ENCODE measurements at places on chromosomes 11 and 22.

GRCh38 chr11:2590131-2590964 is 109.4 kb downstream of the KCNQ1OT1 start:
- DNase-seq: no peak

DNA sequence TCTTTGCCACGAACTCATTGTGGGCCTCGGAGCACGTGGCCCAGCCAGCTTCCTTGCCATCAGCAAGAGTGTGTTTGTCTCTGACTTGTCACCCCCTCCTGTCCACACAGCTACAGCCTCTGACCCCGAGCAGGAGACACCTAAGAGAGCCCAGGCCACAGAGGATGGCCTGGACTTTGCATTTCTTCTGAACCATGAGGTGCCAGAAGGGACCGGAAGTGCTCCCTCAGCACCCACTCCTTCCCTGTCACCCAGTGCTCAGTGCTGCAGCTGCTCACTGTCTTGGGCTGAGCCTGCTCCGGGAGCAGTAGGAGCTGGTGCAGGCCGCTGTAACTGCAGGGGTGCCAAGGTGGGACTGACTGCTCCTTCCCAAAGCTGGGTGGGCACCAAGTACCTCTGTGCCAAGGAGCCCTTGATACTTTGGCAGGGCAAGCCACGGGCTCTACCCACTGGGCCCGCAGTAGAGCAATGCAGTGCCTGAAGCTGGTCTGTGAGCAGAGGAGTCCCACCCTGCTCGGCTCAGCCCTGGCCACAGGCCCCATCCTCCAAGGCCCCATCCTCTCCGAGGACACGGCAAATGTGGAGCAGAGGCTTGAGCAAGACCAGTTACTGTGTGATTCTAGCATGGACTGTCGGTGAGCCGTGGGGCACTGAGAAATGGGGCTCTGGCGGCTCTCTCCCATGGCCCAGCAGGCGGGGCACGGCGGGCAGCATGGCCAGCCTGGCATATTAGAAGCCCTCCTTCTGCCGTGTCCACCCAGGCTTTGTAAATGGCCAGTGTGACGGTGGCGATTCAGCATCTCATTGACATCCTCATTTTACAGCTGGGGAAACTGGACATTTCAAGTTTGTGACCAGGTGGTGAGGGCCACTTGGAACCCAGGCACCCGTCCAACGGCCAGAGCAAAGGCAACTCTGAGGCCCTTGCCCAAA is 6.3 kb downstream of the GRK2 start:
- DNase-seq: no peak

DNA sequence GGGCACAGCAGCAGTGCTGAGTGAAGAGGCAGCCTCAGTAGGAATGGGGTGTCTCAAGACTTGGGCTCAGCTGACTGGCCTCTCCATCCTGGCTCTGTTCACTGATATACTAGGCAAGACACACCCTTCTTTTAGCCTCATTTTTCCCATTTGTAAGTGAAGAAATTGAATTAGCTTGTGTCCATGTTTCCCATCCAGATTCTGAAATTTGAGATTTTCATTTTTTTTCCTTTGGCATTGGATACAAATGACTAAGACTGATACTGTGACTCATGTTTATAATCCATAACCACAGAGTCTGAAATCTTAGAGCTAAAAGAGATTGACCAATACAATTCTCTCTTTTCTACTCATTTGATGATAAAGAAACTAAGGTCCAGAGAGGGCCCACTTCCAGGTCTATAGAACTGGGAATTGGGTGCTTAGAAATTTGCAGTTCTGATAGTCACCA is 110.9 kb downstream of the KCNC1 start:
- no peak for DNase-seq

DNA sequence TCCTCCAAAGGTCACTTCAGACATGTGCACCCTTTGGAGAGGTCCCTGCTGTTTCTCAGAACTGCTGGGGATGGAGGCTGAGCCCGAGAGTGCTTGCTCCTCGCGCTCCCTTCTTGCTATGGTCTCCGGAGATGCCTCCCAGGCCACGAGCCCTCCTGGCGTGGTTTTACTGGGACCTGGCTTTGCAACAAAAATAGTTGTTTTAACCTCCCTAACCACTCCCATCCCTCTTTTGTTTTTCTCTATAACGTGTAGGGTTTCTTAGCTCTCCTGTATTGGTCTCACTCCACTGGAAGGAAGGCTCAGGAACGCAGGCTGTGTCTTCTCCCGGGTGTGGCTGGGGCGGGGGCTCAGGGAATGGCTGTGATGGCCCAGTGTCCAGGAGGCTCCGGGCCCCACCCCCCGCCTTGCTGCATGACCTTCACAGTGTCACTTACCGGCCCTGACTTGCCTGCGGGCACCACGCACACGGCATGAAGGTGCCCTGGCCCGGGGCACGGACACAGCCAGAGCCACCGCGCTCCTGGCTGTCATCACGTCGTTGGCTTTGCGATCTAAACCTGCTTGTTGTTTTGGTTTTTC is 5.6 kb downstream of the PTDSS2 start:
- no peak for DNase-seq

GRCh38 chr22:40224702-40225101 is 47.0 kb downstream of the TNRC6B start:
- DNase-seq: no peak

GRCh38 chr11:129317571-129317970 is 58.1 kb upstream of the BARX2 start:
- DNase-seq: no peak

GRCh38 chr22:37472418-37473006 is 13.7 kb downstream of the MFNG start:
- DNase-seq: peak; percentile 58

- DNase-seq: no peak
These were observed 90.6 kb upstream of the FGF3 start for GRCh38 chr11:69909561-69910518.

- no peak for DNase-seq
These were observed 18.3 kb downstream of the POLDIP3 start for GRCh38 chr22:42596336-42596735.

GRCh38 chr11:2442589-2442988 is 1.7 kb downstream of the TRPM5 start:
- DNase-seq: peak; percentile 73

DNA sequence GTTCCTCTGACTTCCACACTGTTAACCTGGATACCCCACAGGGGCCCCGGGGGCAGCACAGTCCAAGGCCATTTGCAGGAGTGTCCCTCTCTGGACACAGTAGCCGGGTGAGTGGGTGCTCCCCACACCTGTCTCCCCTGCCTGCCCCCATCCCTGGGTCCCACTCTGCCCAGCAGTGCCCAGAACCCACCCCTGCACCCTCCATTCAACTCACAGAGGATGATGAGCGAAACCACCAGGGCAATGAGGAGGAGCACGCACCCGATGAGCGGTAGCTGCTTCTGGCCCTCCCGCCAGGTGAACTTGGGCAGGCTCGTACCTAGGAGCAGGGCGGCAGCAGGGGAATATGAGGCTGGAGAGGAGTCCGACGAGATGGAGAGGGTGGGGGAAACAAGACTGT is 12.2 kb downstream of the TMPRSS13 start:
- no peak for DNase-seq

- DNase-seq: no peak
These were observed 34.4 kb upstream of the SMTN start for GRCh38 chr22:31046539-31047226.

DNA sequence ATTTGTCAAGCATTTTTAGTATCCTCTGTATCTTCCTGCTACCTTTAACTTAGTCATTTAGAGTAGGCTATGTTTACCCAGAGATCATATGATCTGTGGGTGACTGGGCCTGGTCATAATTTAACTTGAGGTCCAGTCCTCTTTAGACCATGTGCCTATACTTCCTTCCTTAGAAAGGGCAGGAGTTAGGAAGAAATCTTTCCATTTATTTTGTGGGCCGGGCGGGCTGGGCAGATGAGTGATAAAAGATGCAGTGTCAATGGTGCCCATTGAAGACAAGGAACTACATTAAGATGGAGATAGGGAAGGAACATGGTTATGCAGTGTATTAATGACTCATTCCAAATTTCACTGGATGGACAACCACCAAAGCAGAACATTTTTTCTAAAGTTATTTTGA is 30.9 kb upstream of the PDE3B start:
- DNase-seq: no peak

DNA sequence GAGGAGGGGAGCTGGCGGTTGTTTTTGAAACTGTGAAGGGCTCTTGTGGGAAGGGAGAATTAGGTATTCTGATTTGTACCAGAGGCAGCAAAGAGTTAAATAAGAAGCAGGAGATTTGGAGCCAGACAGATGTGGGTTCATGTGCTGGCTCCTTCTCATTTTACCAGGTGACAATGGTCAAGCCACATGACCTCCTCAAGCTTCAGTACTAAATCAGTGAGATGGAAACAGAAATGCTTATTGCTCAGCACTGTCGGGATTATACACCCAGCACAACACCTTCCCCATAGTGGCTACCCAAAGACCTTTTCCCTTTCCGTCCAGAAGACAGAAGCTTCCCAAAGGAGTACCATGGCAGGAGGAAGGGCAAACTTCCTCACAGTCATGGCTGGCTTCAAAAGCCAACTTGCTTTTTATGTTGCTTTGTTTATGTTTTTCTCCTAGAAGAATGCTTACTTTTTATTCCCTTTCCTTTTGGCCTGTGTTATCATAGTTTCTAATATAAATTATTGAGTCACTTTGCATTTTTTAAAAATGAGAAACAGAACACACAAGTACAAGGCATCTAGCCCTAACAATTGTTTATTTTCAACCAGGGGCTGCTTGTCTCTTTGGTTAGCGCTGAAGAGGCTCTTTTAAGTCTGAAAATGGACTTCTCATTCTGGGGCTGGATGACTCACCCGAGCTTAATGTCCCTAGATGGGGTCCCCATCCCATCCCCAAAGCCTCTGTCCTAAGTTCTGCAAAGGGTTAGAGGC is 181.5 kb upstream of the ZBED5 start:
- DNase-seq: no peak

GRCh38 chr11:97072420-97072819 is 682.6 kb downstream of the JRKL start:
- no peak for DNase-seq

GRCh38 chr11:63613517-63614135 is 607 bp downstream of the PLAAT3 start:
- peak; percentile 49 for DNase-seq

DNA sequence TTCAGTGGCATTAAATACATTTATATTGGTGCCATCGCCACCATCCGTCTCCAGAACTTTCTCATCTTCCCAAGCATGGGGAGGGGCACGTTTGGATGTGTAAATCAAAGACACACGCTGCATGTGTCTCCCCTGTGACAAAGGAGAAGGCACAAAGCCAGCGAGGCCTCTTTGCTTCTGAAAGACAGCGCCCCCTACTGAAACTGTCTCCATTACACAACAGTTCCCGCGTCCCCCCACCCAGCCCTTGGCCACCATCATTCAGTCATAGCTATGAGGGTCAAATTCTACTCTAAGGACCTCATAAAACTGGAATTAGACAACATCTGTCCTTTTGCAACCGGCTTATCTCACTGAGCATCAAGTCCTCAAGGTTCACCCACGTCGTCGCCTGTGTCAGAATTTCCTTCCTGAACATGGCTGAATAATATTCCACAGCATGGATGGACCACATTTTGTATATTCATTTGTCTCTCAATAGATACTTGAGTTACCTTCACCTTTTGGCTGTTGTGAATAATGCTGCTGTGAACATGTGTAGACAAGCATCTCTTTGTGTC is 64.8 kb downstream of the IGF2 start:
- no peak for DNase-seq

DNA sequence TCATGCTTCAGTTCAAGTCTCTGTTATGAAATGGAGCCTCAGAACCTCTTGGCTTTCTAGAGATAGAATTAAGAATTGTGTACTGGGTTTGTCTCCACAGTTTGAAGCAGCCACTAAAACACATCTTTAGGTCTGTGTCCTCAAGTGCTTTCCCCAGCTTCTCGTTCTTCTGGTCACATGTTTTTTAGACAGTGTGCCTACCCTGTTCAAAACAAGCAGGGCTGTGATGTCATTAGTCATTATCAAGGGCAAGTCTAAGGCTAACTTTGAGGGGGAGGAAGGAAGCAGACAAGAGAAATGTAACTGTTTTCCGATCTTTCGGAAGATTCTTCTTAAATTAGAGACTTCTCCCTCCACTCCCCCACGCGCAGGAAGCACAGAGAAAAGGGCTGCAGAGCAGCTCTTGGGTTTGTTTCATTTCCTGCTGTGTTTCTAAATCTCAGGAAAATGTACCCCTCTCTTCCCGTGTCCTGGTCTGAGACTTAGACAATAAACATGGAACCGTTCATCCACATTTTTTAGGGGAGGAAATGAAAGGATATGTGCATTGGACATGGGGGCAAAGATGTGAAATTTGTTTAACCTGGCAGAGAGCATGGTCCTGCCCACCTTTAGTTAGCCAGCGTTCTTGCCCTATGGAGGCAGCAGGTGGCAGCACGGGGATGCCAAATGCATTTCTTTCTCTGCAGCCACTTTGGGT is 3.1 kb downstream of the AKIP1 start:
- peak; percentile 54 for DNase-seq

- DNase-seq: no peak
These were observed 47.5 kb downstream of the NOX4 start for GRCh38 chr11:89443361-89444322.

DNA sequence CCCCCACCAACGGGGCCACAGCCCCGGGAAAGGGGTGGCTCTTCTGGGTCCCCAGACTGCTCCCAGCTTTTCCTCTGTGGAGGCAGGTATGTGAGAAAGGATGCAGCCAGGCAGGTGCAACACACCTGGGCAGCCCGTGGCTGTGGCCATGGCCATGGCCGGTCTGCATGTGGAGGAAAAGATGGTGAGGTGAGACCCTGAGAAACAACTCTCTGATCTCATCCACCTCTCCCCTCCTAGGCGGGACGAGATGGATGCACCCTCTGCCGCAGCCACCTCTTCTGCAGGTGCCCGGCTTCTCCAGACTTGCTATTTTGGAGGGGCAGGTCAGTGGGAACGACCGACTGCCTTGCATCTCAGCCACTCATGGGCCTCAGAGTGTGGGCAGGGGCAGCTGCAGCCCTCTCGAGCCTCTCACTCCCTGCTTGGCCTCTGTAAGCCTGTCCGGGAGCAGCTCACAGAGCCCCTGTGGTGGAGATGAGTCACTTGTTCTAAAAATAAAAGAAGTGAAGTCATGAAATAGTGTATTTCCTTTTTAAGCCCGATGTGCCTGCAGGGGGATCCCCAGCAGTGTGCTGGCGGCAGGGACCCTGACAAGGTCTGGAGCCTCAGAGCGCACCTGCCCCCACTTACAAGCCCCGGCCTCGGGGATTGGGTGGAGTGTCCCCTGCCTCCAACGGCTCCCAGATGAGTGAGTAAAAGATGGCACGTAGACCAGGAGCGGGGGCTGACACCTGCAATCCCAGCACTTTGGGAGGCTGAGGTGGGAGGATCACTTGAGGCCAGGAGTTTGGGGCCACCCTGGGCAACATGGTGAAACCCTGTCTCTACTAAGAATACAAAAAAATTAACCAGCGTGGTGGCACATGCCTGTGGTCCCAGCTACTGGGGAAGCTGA is 10.7 kb downstream of the SMIM38 start:
- DNase-seq: no peak

Data from CD4-positive, alpha-beta T cell treated with Interleukin-10 for 1 hour (primary cell).